ENCODE measurements at places on chromosomes 6 and 20.

GRCh38 chr6:5866547-5867051 lies 140.1 kb downstream of the NRN1 start:
- DNase-seq, result peak; percentile 46

DNA sequence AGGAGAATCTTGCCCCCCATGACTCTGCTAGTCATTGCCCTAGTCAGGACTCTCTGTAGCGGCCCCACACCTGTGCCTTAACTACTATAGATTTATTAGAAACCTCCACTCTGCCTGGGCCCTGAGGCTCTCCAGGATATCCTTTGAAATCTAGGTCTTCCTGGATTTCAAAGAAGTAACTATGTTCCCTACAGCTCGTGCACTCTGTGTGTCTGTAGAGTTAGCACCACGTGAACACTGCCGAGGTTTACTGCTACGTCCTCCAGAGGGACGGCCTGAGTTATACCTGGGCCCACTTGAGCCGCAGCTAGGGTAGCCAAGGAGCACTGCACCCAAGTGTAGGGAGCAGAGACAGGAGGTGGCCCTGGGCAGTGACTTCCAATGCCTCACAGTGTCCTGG lies 19.8 kb downstream of the GLP1R start:
- DNase-seq, result no peak

GRCh38 chr6:157150076-157150475 lies 173.2 kb downstream of the TMEM242 start:
- no peak for DNase-seq

DNA sequence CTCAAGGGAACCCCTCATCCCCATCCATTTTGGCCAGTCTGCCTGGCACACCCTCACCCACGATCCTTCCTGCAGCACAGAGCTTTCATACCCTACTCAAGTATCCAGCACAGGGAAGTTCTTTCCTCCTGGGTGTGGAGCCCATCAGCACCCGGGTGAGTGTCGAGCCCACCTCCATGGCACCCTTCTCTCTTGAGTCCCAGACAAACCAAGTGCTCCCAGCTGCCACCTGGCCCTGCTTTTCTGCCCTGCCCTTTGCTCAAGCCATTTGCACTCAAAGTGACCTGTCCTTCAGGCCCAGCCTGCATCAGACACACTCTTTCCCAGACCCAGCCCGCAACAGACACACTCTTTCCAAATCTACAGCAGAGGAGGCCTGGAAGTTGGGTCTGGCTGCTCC lies 257.2 kb downstream of the DLL1 start:
- no peak for DNase-seq

DNA sequence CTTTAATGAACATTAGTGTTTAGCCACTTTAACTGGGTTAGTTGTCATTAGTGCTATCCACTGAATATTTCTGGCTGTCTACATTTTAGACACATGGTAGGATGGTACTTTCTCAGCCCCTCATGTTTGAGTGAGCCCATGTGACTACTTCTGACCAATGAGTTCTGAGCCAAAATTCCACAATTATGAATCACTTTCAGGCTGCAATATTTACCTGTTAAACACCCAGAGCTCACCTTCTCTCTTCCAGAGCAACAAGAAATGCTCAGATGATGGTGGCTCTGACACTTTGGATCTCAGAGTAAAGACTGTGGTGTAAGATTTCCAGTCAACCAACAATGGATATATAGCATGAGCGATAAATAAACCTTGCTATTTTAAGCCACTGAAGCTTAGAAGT lies 24.8 kb downstream of the SPACA1 start:
- DNase-seq, result no peak

DNA sequence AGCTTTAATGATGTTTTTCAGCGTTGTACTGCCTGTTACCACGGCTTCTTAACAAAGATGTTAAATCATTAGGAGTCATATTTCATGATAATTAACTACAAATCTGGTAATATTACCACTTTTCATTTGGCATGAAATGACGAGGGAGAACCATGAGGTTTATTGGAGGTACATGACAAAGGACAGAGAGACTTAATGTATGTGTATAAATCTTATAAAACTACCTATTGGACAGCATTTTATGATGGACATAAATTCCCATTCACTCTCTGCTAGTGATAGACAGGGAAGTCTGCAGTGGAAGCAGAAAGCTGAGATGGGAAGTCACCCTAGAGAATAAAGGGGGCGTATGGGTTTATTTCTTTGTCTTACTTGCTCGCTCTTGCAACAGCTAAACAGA lies 949.9 kb upstream of the FLRT3 start:
- no peak for DNase-seq

DNA sequence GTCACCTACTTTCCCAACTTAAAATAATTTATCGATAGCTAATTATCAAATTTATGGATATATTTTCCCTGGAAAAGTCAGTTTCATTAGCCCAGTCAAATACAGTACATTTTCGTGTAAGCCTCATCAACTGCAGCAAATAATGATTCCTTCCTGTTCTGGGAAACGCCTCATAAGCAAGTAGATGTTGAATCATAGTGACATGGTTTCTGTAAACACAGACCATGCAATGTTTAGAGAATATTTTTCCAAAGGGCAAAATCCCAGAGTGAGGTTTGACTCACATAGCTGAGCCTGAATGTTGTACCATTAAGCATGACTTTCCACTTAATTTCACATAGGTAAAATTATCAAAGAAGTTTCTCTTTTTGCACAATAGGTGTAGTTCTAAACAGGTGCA lies 16.7 kb upstream of the VNN1 start:
- no peak for DNase-seq

DNA sequence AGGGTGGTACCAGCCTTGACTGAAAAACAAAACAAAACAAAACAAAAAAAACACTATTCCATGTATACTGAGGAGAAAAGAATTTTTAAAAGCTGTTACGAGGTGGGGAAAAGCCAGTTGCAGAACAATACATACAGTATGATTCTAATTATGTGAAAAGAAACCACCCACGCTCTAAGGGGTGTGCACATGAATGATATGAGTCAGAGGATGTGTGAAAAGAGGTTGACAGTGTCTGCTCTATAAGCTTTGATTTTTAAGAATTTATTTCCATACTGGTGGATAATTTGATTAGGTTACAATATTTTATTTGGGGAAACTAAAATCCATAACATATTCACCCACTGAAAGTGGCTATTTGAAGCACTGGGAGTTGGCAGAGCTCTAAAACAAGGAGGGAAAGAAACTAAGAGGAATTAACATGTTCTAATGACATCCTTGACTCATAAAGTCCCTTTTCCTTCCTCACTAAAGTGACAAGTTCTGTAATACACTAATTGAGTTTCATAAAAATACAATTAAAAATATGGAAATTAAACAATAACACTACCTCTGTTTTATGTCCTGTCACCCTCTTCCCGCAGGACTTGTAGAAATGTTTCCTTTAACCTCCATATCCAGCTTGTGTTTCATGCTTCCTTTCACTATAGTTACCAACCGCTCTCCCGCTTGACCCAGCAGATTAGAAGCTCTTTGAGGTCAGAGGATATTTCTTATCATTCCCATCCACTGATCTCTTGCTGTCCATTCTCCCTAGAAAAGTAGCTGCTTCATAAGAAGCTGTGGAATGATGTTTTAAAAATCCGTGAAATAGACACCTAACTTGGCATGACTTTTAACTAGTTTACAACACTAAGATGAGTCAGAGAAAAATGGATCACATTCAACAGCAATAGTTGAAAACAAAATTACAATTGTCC lies 118.6 kb upstream of the CCDC28A start:
- no peak for DNase-seq

- no peak for DNase-seq
These were observed 158.8 kb downstream of the KIF6 start for GRCh38 chr6:39566456-39566855.

DNA sequence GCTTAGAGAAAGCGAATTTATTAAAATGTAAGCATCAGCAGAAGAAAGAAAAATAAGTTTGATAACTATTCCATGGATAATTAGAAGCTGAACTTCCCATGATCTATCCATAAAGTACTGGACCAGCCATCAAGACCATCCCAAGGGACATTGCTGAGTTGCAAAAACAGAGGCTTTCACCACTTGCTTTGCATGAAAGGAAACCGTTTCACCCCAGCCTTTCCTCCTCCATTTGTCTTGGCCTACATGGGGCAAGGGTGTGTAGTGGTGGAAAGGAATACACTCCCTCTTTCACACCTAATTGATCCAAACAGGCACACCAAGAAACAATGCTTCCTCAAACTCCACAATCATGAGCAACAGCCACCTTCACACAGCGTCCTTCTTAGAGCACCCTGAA lies 10.4 kb downstream of the HIVEP2 start:
- no peak for DNase-seq

DNA sequence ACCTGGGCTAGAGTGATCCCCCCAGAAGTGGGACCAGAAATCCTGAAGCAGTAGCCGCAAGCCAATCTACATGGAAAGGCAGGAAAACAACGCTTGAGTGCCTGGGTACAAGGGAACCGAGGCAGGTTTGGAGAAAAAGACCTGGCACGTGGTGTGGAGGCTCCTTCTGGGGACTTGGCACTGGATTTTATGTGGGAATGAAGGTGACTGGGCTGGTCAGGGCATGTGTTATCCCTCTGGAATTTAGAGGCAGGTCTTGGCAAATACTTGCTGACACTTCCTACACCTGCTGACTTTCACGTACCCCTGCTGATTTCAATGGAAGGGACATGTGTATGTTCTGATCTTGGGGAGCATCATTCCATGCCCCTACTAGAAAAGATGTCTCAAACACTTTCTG lies 25.0 kb upstream of the FAM217A start:
- no peak for DNase-seq

GRCh38 chr6:125688138-125688537 lies 61.3 kb upstream of the HEY2 start:
- DNase-seq, result no peak

DNA sequence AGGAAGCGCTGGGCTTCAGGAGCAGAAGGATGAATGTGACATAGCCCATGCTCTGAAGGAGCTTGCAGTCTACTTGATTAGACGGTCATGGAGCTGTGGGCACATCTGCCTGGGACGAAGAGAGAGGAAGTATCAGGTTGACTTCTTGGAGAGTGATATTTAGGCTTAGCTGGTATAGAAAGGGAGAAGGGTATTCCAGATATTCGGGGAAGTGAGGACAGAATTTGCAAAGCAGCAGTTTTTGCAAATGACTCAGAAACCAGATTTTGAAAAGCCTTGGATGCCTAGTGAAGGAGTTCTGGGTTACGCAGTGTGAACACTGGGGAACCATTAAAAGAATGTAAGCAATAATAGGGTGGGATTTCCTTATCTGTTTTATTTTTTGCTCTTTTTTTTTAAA lies 60.7 kb downstream of the EYA4 start:
- DNase-seq, result no peak

GRCh38 chr6:78526432-78526831 lies 340.9 kb upstream of the IRAK1BP1 start:
- no peak for DNase-seq

DNA sequence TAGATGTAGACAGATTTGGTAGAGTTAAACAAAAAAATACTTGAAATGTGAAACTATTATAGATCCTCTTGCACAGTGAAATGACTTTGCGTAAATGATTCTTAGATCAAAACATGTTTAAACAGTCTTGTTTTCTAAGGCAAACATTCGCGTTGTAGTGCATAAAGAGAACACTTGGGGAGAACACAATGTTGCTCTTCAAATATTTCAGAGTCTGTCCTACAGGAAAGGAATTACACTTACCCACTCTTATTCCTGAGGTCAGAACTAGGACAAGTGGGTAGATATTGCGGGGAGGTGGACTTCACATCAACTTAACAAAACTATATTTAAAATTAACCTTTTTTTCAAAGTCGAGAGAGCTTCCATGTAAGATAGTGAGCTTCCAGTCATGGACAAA lies 183.5 kb upstream of the PCSK2 start:
- no peak for DNase-seq

- DNase-seq, result no peak
These were observed 793 bp upstream of the TRIM40 start for GRCh38 chr6:30135147-30135546.

DNA sequence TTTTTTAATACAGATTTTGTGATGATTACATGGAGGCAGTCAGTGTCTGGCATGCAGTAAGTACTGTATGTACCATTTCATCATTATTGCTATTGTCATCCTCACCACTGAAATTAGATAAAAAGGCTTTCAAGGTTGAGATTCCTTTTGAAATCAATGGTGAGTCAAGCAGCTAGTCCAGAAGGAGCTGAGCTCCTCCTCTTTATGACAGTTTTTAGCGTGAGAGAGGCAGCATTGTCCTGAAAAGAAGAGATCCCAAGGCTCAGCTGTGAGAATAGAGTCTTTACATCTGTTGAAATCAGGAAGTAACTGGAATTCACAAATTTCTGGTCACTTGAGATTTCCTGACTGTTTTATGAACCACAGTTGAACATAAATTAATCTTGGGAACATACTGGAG lies 161.9 kb downstream of the PAX1 start:
- DNase-seq, result no peak

GRCh38 chr6:161918109-161918531 lies 644.3 kb upstream of the AGPAT4 start:
- no peak for DNase-seq

GRCh38 chr6:3773678-3774298 lies 22.3 kb upstream of the PXDC1 start:
- no peak for DNase-seq

DNA sequence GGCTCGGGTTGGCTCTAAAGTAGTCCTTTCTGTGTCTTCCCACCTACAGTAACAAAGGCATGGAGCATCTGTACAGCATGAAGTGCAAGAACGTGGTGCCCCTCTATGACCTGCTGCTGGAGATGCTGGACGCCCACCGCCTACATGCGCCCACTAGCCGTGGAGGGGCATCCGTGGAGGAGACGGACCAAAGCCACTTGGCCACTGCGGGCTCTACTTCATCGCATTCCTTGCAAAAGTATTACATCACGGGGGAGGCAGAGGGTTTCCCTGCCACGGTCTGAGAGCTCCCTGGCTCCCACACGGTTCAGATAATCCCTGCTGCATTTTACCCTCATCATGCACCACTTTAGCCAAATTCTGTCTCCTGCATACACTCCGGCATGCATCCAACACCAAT lies 291.2 kb downstream of the ESR1 start:
- no peak for DNase-seq

GRCh38 chr6:80639181-80639629 lies 532.7 kb downstream of the BCKDHB start:
- no peak for DNase-seq

DNA sequence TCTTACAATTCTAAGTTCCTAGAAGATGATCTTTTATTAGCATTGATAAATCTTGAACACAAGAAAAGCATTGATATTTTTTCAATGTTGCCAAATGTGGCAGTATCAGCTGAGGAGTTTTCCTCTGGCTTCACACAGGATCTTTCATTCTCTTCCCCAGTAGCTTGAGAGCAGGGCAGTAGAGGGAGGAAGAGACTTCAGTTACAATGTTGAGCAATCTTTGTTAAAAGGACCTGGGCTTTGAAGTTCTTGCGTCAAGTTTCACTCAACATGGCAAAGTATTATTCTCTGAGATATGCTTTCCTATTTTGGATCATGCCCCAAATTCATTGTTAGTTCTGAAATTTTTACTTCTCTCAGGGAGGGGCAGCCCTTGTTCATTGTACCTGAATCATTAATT lies 238.0 kb downstream of the COL12A1 start:
- DNase-seq, result no peak

DNA sequence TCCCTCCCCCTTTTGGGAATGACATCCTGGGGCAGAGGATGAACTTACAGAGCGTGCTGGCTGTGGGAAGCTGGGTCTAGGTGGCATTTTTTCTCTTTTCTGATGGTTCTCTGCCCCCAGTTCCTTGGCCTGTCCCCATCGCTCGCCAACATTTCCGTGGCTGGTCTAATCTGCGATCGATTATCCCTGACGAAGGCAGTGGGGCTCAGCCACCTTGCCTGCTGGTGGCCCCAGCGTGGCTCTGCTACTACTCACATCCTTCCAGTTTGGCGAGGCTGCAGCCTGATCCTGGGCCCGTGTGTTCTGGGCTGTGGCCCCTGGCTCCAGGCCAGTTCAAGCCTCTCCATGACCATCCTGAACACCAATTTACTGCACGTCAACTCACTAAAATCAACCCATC lies 6.4 kb upstream of the HLA-DOA start:
- no peak for DNase-seq
